Globus pallidus (tissue), 1 donor: ENCODE measurements at places on chromosomes 4 and X.

GRCh38 chr4:10015140-10015753, 6.0 kb downstream of the SLC2A9 start:
- peak; percentile 60 for DNase-seq

DNA sequence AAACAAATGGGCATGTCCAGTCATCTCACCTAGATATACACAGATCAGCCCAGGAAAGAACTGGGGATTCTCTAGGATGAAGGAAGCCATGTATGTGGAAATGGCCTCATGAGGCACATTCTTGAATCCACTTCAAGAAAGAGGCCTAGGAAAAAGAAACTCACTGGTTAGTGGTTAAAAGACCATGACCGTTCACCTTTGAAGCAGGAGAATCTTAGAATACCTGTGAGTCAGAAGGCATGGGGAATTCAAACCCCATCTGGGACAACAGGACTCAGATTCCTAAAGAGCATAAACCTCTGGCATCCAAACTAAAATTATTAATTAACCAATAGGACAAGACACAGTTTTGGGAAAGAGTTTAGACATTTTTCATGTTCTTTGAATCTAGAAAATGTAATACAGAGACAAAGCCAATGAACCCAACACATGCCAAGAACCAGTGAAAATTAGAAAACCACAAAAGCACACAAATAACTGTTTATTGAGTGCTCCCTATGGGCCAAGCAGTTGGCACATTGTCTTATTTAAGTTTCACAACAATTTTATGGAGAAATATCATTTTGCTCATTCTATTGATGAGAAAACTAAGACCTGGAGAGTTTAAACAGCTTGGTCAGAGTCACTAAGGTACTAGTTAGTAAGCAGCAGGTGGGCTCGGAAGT, 97.5 kb downstream of the NPNT start:
- DNase-seq = no peak

DNA sequence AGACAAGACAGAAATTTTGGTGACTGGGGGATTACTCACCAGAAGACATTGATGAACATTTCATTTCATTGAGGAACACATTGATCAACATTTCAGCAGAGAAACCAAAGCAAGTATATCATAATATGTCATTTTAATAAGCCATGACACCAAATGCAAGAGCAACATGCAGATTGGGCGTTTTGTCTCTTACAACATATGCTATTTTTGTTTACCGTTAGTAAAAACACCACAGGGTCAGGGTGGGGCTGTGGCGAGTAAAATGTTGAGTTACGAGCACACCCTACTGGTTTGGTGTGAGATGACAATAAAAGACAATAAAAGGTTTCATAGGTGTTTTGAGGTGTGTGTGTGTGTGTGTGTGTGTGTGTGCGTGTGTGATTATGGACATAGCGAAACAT, 294.5 kb downstream of the PDGFC start:
- no peak for DNase-seq

DNA sequence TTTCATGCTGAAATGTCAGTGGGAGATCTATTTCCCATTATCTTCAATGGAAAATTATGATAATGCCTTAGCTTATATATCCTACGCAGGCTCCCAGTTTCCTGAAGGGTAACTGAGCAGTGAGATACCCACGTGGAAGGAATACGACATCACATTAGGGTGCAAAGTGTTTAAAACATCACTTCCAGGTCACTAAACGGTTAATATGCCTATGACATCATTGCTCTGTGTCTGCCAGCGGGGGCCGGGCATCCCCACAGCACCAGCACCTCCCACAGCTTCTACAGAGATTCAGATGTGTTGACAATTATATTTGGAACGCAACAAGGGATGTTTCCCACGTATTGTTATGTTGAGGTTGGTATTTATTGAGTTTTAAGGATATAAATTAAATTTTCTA, 27.1 kb downstream of the TMEM271 start:
- no peak for DNase-seq

- DNase-seq = no peak
These were observed 22.0 kb upstream of the PPARGC1A start for GRCh38 chr4:23911675-23912455.

DNA sequence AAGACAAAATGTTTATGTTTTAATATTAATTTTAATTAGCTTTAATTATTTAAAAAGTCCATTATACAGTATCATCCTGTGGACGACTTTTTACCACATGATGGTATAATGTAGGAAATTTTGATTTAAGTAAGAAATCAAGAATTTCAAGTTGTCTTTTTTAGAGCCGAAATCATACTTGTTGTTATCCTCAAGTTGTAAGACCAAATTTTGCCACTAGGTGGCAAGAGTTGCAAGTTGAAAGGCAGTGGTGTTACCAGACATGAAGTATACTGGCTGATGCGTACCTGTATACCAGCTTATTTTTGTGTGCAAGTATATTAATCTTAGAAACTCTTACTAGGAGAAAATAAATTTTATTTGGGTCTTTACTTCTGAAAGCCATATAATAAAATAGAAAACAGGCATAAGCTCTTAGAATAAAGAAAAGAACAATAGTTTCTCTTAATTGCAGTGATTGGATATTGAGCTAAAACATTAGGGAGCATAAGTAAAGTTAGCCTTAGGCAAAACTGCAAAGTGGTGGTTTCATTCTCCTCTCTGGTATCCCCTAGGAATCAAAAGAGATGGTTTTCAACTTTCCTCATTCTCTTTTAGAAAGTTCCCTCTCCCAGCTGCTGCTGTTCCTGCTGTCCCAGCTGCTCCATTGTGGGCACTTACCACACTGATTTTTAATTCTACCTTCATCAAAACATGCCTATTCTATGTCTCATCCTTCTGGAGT, 118.0 kb upstream of the WDFY3 start:
- DNase-seq = peak; percentile 57

DNA sequence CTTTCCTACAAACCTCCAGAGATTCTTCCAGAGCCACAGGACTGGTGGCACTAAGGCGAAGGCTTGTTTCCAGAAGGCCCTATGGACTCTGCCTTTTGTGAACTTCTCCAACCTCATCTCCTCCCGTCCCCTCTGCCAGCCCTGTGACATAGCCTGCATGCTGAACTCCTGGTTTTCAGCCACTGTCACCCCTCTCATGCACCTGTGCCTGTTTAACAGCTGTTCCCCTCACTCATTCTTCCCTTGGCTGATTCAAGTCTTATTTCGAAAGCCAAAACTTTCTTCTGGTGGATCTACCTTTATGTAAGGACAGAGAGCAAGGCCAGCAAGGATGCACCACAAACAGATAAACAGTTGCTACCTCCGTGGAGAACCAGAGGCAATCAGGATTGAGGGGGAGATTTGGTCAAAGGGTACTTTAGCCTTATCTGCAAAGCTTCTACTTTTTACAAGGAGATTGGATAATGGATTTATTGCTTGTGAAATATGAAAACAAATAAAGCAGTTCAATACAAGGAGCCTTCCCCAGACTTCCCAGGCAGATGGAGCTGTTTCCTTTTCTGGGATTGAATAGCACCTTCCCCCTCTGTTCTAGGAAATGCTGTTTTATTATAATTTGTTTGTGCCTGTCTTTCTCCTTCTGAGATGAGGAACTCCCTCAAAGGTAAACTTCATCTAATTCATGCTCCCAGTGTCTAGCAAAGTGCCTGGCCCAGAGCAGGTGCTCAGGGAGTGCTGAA, 5.7 kb downstream of the CITED1 start:
- DNase-seq = no peak

DNA sequence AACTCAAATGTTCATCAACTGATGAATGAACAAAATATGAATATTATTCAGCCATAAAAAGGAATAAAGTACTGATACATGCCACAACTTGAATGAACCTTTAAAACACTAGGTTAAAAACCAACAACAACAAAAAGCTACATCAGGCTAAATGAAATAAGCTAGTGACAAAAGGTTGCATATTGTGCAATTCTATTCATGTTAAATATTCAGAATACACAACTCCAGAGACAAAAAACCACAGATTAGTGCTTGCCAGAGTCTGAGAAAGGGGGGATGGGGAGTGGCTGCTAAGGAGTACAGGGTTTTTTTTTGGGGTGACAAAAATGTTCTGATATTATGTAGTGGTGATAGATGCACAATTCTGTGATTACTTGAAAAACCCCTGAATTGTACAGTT, 58.5 kb downstream of the HAUS3 start:
- DNase-seq = no peak

DNA sequence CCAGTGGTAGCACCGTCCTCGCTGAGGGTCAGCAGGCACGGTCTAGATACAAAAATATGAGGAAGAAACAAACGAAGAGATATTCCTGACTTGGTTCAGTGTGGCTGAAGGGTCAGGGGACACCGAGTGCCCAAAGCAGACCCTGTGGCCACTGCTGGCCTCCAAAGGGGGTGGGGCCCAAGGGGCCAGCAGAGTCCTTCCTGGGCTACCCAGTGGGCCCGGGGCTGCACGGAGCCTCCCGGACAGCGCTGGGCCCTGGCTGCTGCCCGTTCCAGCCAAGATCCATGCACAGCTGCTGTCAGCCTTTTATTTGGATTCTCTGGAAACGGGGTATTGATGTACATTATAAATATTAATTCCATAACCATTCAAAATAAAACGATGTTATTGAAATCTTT, 20.4 kb downstream of the NELFA start:
- no peak for DNase-seq

DNA sequence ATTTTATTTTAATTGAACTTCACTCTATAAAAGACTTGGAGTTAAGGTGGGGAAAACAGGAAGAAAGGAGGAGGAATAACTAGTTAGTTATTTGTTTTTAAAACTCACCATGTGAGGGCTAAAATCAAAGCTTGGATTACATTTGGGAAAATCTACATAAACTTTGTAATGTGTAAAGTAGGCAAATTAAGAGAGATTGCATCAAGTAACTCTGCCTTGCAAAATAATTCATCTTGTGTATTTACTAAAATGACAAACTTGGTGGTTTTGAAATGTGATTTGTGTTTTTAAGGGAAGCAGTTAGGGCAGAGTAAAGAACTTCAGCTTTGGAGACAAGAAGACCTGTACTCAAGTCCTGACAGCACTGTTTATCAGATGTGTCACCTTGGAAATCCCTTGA, 43.3 kb upstream of the RASSF6 start:
- no peak for DNase-seq

DNA sequence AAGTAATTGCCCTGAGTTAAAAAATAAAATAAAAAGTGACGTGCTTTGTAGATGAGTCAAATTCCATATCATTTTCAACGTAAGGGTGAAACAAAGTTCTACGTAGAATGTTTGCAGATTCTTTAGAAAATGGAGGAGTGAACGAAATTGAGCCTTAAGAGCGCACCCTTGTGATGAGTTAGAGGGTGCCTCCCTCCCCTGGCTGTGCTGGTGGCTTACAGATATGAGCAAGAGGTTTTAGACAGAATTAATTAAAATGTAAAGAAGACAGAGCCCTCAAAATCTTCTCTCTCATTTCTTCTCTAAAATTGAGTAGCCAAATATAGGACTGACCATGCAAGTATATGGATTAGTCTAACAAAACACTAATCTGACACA, 30.2 kb upstream of the LGI2 start:
- DNase-seq = no peak

GRCh38 chr4:176001151-176002006, 64.3 kb upstream of the WDR17 start:
- peak; percentile 78 for DNase-seq

DNA sequence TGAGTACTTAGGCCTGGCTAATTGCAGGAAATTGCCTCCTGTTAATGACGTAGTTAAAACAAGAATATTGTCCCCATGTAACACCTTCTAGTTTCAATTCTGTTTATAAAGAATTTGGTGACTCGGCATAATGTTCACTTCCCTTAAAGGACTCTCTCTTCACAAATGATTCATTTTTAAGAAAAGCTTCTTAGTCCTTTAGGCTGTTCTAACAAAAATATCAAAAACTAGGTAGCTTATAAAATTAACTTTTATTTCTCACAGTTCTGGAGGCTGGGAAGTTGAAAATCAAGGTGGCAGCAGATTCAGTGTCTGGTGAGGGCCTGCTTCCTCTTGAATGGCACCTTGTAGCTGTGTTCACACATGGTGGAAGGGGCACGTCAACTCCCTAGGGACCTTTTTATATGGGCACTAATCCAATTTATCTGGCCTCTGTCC, 23.8 kb downstream of the COL25A1 start:
- DNase-seq = no peak

- no peak for DNase-seq
These were observed 49.5 kb upstream of the GC start for GRCh38 chr4:71833232-71833900.

DNA sequence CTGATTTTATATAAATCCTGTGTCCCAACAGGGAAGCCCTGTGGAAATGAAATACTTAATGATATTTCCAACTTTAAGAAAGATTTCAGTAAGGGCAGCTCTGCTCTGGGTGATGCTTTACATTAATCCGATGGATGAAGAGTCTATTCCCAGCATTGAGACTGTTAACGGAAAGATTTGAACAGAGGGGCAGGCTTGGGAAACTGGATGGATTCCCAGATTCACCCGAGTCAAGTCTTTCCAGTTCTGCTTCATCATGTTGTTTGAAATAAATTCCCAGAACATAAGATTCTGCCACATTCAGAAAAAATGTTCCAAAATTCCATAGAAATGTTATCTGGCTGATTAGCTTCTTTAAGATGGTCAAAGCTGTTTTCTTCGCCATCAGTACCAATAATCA, 246.0 kb downstream of the FBXW7 start:
- no peak for DNase-seq

- DNase-seq = no peak
These were observed 80.8 kb upstream of the ANK2 start for GRCh38 chr4:112968451-112969159.

DNA sequence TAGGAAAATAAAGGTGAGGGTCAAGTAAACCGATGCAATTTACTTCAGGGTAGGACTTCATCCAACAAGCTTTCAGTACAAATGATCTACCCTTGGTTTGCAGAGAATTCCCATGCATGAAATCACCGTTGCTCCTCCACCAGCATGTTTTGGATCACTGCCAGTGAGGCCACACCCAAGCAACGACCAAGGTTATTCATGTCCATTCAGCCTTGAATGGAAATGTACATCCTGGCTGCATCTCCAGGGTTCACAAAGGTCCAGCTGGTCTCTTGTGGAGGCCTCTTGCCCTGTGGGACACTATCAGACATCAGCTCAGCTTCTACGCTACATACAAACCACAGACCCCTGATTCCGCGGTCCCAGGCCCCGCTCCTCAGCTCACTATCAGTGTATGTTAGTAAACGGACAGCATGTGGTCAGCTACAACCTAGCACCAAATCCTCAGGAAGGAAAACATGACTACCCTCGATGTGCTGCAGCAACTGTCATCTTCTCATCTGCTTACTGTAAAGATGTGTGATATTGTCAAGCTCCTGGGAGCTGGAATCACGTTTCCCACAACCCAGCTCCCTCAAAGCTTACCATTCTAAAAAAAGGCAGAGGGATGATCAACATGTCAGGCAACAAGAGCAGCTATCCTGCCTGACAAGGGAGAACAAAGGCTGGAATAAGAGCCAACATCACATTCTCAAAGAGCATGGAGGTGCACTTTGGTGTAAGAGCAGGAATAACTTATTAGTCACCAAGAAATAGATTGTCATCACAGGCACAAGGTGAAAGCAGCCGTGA, 4.9 kb downstream of the LYAR start:
- no peak for DNase-seq

- no peak for DNase-seq
These were observed 187.7 kb upstream of the GATB start for GRCh38 chr4:151948351-151949016.

GRCh38 chr4:123616951-123617461, 220.4 kb downstream of the SPRY1 start:
- DNase-seq = peak; percentile 87
